ENCODE measurements at places on chromosomes 2 and 18.

GRCh38 chr2:241219030-241219382, 30.5 kb downstream of the ANO7 start:
- DNase-seq = no peak

- DNase-seq = no peak
Observed at GRCh38 chr2:19900931-19901441, 797 bp downstream of the TTC32 start.

DNA sequence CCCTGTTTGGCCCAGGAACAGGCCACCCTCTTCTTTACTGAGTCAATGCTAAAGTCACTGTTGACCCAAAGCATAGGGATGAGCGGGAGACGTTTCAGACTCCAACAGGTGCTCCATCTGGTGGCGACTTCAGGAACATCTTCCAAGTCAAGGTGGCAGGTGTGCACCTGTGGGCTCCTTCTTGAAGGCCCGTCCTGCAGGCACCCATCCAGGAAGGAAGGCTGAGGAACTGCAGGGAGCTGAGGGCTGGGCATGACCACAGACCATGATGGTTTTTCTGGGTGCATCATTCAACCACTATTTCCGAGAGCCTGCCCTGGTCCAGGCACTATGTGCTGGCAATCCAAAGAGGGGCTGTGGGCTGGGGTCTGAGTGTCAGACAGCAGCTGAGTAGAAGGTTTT, 142.8 kb downstream of the NDUFA10 start:
- DNase-seq = no peak

DNA sequence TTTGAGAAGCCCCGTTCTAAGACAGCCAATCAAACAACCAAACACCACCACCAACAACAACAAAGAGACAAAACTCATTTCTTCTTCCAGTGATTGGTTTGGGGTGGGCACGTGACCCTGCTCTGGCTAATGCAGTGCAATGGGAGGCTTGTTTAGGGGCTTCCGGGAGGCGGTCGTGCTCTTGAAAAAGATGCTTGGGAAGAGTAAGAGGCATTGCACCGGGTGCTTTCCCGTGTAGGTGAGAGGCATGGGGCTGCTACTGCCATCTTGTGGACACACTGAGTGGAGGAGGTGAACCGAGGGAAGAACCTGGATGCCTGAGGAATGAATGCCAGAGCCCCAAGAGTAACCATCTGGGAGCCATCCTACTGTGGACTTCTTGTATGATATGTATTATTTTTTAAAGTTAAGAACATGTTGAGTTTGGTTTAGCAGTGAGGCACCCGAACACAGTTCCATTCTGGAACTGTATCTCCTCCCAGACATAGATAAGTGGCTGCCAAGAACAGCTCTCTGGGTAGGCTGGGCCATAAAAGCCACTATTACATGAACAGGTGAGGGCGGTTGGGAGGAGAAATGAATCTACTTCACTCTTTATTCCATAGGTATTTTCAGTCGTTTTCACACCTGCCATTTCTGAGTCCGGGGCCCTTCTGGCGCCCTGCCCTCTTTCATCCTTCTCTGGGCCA, 19.1 kb upstream of the ARHGAP25 start:
- DNase-seq = no peak

- no peak for DNase-seq
Observed at GRCh38 chr2:190413421-190413820, 5.3 kb downstream of the MFSD6 start.

- no peak for DNase-seq
Observed at GRCh38 chr2:51812138-51812866, 780.4 kb upstream of the NRXN1 start.

DNA sequence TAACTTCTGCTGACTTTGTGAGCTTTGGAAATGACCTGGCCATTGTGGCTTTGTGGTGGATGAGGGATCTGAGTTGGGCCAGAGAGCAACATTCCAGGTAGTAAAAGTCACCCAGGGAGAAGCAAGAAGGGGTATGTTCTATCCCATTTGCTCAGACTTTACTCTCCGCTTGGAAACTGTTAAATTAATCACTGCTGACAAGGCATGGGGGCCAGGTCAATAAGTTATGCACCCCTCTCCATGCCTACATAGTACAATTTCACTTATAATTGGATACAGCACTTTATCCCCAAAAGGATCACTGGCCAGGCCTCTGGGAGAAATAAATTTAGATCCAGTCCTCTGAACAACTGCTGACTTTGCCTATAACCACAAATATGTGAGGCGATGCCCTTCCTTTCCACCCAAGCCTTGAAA, 92.1 kb downstream of the RPRM start:
- DNase-seq = no peak

DNA sequence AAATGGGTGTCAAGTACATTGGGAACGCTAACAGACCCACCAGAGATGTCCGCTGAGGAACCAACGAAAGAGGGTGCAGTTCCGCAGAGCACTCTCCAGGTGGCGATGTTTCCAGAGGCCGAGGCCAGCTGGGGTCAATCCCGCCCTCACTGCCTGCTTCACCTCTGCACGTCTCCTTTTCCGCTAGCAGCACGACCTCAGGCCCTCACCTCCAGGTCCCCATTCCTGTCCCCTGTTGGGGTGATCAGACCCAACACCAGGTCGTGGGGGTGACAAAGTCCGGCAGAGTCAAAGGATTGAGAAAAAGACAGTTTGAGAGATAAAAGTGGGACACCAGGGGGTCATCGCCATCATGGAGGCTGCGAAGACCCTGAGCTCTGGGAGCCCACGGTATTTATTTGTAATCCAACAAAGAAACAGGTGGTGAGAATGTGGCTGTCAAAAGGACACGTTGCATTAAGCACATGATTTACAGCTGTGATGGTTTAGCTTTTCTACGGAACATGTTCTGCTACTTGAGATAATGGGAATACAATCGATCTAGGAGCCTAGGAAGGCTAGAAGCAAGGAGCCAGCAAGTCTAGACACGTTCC, 27.3 kb downstream of the ZAP70 start:
- peak; percentile 54 for DNase-seq

GRCh38 chr18:49241852-49242251, 218.6 kb downstream of the DYM start:
- DNase-seq = no peak

GRCh38 chr2:227783404-227784138, 30.1 kb upstream of the CCL20 start:
- no peak for DNase-seq

DNA sequence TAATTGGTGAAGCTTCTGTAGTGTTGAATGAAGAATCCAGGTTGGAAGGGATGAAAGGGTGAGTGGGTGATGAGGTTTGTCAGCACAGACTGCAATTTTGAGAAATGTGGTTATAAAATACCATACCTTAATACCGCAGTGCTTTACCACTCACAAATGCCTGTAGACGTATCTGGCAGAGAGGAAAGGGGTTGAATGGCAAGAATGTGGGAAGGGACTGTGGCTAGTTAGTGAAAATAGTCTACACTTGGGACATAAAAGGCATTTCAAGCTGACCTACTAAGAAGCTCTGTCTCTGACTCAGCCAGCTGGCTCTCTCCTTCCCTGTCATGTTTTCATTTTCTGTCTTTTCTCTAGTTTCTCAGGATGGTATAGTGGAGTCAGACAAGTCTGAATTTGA, 25.1 kb downstream of the CDK15 start:
- DNase-seq = no peak

DNA sequence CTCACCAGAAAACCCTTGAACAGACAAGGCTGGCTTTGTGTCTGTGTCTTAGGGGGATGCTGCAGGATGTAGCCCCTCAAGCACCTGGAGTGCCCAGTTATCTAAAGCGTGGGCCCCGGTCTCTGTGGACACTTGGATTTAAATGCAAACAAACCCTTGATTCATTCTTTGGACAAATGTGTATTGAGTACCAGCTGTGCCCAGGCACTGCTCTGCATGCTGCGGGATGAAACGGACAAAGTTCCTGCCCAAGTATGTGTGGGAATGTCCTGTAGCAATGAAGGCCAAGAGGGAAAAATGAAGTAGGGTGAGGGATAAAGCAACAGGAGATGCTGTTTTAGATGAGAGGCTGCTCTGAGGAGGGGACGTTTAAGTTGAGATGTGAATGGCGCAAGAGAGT, 53.9 kb downstream of the BOLA3 start:
- DNase-seq = no peak

- no peak for DNase-seq
Observed at GRCh38 chr2:171480908-171481307, 41.4 kb upstream of the CYBRD1 start.

DNA sequence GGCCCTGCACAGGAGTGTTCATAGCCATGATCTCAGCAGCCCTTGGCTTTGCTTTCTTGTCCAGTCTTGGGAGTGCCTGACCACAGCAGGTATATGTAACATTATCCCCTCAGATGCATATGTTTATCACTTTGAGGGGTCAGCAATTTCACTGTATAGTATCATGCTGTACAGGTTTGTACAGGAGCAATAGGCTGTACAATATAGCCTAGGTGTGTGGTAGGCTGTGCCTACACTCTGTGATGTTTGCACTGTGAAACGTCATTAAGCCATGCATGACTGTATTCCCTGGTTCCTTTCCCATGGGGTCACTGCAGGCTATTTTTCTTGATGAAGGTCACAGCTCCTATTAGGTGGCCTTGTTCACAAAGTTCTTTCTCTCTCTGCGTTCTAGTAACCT, 4.7 kb upstream of the IL36G start:
- DNase-seq = no peak

- no peak for DNase-seq
Observed at GRCh38 chr2:133296401-133296800, 271.9 kb downstream of the NCKAP5 start.

DNA sequence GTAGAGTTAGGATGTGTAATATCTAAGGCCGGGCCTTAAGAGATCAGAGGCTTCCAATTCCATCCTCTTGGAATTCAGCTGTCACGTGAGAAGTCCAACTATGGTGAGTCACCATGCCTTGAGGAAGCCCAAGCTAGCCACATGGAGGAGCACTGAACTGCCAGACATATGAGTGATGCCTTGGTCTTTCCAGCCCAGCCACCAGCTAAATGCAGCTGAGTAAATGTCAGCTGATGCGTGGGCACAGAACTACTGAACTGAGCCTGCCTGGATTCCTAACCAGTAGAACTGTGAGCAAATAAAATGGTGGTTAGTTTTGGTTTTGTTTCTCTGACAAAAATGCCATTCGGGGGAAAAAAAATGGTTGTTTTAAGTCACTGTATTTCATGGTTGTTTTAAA, 153.7 kb upstream of the SERTAD2 start:
- no peak for DNase-seq

DNA sequence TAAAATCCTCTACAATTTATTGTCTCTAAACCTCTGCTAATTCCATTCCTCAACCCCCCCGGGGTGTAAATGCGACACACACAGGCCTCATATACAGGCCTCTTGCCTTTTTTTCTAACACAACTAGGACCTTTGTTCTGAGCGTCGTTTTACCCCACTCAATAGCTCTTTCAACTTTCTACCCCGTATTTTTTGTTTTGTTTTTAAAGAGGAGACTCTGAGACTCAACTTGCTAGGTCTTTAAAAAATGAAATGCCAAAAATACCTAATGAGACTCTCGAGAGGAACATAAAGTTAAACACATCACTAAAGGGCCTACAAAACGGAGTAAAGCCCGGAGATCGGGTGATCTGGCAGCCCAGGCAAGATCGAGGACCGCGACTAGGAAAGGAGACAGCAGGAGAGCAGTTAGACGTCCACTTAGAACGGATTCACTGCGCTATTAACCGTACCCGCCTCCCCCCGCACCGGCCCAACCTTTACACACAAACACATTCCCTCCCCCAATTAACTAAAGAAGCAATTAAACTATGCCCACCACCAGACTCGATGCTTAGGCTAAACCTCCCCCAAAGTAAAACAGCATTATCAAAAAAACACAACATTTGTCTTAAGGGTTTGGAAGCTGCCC, 1.7 kb downstream of the TRIP12 start:
- no peak for DNase-seq

All from tibial artery (tissue), 4 donors.